ENCODE measurements at places on chromosomes 1 and 21. TPM values are rescaled to one million over a fixed set of nuclear protein-coding genes. Genes with fewer than 3 reads are reported as not detected.

TTLL10 gene
- 1.7 TPM for total RNA-seq

PLPP3 gene
- not detected for total RNA-seq

PRDM16 gene
- total RNA-seq = 0.05 TPM

SLC9C2 gene
- not detected for total RNA-seq

TNNT2 gene
- total RNA-seq = not detected

CA14 gene
- total RNA-seq = not detected

GJA9 gene
- not detected for total RNA-seq

DNAJC28 gene
- total RNA-seq = 0.17 TPM

BMP8B gene
- 0.12 TPM for total RNA-seq

SPATA1 gene
- total RNA-seq = 0.29 TPM

TRIM67 gene
- not detected for total RNA-seq

RNF223 gene
- total RNA-seq = not detected

OR2M3 gene
- not detected for total RNA-seq

DAB1 gene
- 0.15 TPM for total RNA-seq

PGLYRP4 gene
- not detected for total RNA-seq

ACTL8 gene
- not detected for total RNA-seq

YOD1 gene
- 8.0 TPM for total RNA-seq

EXTL1 gene
- total RNA-seq = not detected

TTLL7 gene
- total RNA-seq = 1.9 TPM

MMP23B gene
- total RNA-seq = 2.3 TPM

NCF2 gene
- total RNA-seq = 25.8 TPM

GCSAML gene
- total RNA-seq = not detected

ETV3L gene
- not detected for total RNA-seq

CFHR1 gene
- total RNA-seq = not detected

CD84 gene
- 25.4 TPM for total RNA-seq

PCP4 gene
- total RNA-seq = not detected

DISC1 gene
- 14.0 TPM for total RNA-seq

DMBX1 gene
- total RNA-seq = 0.07 TPM

S100A9 gene
- 3.9 TPM for total RNA-seq

LRRC71 gene
- not detected for total RNA-seq
